Mammary epithelial cell (primary cell): ENCODE measurements at places on chromosomes 7 and 10. TPM values are rescaled to one million over a fixed set of nuclear protein-coding genes. Genes with fewer than 3 reads are reported as not detected.

DNA sequence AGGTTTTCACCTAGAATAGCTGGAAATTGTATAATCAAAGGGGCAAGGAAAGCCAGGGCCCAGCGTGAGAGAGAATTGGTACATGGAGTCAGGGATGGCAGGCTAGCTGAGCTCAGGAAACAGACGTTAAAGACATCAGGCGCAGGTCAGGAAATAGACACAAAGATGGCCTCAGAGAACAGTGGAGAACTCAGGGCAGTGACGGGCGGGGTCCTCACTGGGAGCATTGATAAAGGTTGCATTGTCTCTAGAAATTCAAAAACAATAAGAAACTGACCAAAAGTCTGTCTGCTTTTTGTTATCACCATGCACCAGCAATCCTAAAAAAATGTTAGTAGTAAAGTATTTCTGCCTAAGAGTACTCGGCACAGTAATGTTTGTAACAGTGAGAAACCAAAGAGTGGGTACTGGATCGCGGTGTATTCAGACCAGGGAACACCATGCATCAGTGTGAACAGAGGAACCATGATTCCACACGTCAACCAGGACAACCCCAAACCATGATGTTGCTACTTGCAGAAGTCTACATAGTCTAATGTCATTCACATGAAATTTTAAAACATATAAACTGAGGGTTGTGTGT is 81.9 kb upstream of the AUTS2 start:
- DNase-seq: no peak

The SLC18A3 gene
- not detected for total RNA-seq

DNA sequence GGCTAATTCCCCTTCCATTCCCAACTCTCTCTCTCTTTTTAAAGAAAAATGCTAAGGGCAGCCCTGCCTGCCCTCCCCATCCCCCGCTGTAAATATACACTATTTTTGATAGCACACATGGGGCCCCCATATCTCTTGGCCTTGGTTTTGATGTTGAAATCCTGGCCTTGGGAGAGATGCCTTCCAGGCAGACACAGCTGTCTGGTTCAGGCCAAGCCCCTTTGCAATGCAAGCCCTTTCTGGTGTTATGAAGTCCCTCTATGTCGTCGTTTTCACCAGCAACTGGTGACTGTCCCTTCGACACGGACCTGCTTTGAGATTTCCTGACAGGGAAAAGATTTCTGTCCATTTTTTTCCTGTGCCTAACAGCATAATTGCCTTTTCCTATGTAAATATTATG is 3.0 kb downstream of the ADRA2A start:
- DNase-seq: no peak

GRCh38 chr7:40371806-40372440 is 237.1 kb downstream of the SUGCT start:
- no peak for DNase-seq

The LLCFC1 gene
- not detected in 2 replicates for total RNA-seq
